NCI-H526 (cell line): ENCODE measurements at places on chromosomes 2 and 18.

- DNase-seq: peak; percentile 3
Observed at GRCh38 chr2:112121682-112122254, 16.4 kb upstream of the FBLN7 start.

GRCh38 chr18:22052405-22053105 is 116.8 kb upstream of the GATA6 start:
- DNase-seq: no peak

DNA sequence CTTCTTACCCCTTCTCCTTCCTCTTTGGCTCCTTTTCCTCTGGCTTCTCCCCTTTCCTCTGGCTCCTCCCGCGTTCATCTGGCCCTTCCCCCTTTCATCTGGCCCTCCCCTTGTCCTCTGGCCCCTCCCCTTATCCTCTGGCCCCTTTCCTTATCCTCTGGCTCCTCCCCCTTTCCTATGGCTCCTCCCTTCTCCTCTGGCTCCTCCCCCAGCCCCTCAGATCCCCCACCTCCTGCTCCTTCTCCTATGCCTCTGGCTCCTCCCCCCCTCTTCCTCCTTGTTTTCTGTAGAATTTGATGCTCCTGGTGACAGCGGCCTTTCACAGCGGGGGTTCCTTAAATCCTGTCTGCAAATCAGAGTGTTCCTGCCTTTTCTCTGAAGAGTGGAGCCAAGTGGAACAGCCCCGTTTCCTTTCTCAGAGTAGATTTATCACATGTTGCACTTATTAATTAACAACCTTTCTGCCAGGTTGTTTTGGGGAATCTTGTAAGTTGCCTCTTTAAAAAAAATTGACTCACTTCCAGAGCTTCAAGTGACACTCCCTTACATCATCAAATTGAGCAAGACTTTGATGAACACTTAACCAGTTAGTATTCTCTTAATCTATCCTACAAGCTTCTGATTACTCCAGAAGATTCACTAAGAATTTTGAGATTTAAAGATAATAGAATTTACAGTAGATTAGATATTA is 27.9 kb downstream of the FABP1 start:
- DNase-seq: no peak

- no peak for DNase-seq
Observed at GRCh38 chr2:15745350-15745749, 153.7 kb downstream of the DDX1 start.

GRCh38 chr2:159790323-159790722 is 7.7 kb downstream of the CD302 start:
- no peak for DNase-seq

GRCh38 chr2:10527585-10527984 is 79.5 kb upstream of the ODC1 start:
- no peak for DNase-seq

DNA sequence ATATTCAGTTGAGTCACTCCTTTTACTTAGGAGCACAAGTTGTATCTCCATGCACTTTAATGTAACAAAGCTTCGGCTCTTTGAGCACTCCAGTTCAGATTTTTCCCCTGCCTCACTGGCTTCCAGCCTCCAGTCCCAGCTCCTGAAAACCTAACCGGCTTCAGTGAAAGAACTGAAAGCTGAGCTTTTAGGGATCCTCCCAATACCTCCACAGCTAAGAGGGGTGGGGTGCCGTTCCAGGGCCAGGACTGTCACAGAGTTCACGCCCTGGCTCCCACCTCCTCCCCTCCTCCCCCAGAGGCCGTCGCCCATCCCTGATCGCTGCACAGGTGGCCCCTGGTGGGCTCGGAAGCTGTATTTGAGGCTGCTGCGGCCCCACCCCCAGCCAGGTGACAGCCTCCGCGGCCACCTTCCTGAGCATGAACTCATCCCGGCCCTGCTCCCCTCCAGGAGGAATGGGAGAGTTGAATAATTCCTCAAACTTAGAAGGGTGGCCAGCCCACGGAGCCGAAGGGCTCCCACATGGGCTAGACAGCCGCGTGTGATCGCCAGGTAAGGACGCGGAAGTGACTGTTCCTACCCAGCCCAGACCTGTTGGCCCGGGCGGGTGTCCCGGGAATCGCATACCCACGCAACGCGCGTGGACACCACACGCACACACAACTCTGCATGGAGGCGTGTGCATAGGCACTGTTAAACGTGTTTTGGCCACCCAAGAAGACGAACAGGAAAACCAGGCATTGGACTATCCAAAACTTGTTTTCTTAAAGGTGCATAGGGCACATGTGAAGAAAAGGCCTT is 1.8 kb downstream of the MYO5B start:
- peak; percentile 43 for DNase-seq

- DNase-seq: no peak
Observed at GRCh38 chr2:232982926-232983668, 30.0 kb downstream of the NGEF start.

DNA sequence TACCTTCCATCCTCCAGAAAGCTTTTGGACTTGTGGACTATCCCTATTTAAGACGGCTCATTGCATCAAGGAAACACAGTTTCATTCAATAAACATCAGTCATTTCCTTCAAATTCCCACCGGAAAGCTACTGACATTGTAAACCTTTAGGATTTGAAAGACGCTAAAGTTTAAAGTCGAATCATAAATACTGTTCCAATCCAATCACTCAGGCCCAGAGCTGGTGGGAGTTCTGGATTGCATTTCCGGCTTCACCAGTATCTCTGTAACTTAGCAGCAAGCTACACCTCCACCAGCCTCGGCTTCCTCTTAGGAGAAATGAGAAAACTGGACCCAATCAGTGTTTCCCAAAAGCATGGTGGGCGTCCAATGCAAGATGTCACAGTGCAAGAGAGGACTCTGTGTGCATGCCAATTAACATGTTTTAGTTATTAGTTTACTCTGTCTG is 1.6 kb downstream of the WDFY1 start:
- DNase-seq: peak; percentile 26

GRCh38 chr18:813172-814071 is 1.4 kb upstream of the YES1 start:
- DNase-seq: no peak

GRCh38 chr2:67268797-67269196 is 128.3 kb upstream of the ETAA1 start:
- DNase-seq: no peak

- DNase-seq: no peak
Observed at GRCh38 chr18:39486268-39486667, 1920.7 kb upstream of the CELF4 start.

DNA sequence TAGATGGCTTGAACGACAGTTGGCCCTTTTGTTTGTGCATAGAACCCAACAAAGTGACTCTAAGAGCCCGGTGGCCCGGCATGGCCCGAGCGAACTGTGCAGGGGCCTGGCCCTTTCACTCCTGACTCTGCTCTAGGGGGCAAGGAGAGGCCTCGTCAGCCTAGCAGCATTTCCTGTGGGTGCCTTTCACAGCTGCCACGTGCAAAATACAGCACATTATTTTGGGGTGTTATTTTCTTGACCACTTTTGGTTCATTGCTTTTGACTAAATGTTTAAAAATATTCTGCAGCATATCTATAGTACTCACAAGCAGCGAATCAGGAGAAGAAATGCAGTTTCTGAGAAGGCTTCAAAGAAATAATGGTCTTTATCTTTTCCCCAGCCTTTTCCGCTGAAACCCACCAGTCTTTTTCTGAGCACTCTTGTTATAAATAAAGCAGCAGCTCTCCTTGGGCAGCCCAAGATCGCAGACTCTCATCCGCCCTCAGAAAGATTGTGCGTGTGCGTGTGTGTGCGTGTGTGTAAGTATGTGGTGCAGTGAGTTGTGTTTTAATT is 31.3 kb downstream of the DGKD start:
- no peak for DNase-seq

- DNase-seq: no peak
Observed at GRCh38 chr2:213232649-213233437, 51.4 kb upstream of the SPAG16 start.

- no peak for DNase-seq
Observed at GRCh38 chr18:48316177-48316576, 93.0 kb downstream of the ZBTB7C start.

GRCh38 chr18:50629148-50629631 is 69.3 kb downstream of the MAPK4 start:
- DNase-seq: peak; percentile 83

DNA sequence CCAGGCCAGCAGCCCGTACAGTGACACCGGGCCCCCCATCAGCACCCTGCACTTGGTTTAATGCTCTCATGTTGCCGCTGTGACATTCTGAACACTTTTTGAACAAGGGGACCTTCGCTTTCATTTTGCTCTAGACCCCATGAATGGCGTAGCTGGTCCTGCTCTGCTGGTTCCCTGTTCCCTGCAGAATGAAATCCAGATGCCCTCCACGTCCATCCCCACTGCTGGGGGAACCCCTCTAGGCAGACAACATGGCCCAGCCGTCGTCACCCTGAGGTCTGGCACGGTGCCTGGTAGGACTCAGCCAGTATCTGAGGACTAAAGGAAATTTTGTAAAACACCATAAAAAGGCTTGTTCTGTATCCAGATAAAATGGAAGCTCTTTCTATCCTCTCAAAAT is 128.6 kb downstream of the KCTD1 start:
- DNase-seq: no peak

DNA sequence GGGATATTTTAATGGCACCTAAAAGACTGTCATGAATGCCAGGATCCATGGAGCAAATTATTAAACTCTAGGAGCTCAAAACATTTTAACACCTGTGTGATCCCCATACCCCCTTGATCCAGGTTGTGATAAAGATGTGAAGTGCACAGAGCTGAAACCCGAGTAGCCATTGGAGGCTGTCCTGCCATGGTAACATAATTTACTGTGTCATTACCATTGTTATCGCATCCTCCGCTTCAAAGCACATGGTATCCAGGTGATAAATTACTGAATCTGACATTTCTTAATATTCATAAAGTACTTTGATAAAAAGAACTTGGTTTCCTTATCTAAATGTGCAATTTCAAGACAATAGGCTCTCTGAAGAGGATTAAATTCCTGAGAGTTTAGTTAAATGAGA is 109.3 kb downstream of the CHST9 start:
- peak; percentile 31 for DNase-seq

GRCh38 chr2:198890490-198890889 is 567.2 kb downstream of the SATB2 start:
- no peak for DNase-seq

DNA sequence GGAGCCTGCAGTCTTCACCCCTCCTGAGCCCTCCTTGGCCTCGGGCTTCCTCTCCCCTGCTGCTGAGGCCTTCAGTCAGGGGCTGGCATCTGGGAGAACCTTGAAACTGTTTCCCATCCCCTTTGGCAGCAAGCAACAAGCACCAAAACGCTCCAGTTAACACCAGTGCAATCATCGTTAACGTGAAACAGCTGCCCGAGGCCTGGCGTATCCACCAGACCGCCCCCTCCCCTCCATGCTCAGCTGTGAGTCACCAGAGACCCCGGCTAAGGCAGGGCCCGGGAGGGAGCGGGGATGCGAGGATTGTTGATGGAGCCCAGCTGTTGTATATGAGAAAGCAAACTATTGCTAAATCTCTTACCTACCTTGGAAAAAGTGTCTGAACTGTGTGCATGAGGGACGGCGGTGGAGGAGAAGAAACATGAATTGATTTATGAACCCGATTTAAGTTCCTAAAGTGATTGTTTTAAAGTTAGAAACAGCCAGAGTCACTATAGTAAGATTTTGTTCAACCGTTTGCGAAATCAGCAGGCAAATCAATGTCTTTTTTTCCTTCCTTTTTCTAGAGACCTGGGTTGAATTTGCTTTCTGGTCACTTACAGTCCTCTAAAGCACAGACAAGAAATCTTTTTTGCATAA is 5.2 kb downstream of the ZFP36L2 start:
- DNase-seq: peak; percentile 33

- no peak for DNase-seq
Observed at GRCh38 chr2:230924470-230925341, at the start of gene GPR55. Gene GPR55, minus strand, starts transcription at chr2:230925242. Its CDS starts 14,280 bp downstream, at chr2:230910962.

DNA sequence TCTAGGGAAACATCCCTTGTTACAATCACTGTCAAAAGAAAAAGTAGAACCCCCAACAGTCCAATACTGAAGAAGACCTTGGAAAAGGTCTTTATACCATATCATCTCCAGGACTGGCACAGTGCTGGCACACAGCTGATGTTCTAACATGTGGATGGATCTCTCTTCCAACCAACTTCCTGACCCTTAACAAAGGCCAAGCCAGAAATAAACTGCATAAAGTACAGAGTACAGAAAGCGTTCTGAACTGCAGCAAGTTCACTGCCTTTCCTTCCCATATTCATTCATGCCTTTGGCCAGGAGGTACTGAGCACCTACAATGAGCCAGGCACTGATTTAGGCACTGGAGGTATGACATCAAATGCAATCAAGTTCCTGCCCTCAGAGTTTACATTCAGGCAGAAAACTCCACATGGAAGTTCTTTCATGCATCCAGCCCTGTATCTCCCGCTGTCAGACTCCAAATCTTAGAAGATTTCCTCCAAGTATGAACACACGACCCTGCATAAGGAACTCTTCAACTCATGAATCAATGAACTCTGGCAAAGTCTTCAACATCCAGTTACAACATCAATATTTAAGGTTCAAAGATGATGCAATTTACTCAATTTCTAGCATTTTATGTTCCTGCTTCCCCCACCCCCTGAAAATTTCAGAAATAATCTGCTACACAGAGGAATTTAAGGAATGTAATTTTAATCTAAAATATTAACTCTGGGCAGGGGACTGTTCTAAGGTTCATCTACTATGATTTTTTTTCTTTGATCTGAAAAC is 33.8 kb downstream of the ACVR1 start:
- no peak for DNase-seq

- DNase-seq: no peak
Observed at GRCh38 chr2:189848276-189848675, 64.0 kb downstream of the PMS1 start.

DNA sequence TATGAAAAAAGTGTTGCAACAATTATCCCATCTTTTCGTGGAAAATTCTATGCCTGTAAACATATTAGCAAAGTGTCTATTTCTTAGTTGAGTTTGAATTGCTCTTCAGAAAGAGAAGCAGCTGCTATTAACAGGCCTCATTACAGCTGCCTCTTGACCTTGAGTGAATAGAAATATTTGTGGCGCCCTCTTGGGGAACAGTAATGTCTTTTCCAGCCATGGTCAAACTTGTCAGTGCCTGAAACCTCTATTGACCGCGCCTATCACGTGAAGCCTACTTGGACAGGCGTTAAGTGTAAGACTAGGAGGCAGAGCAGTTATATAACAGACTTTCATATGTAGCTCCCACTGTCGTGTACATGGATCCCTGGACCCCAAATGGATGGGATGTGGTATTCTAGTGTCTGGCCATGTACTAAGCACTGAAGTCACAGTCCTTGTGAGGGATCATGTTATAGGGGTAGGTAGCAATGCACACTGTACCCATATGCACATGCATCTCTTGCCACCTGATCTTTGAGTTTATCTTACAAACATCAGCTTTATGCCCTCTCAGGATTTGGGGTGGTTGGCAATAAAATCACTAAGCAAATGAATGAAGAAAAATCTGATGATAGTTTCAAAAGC is 245.0 kb downstream of the PTGR3 start:
- DNase-seq: peak; percentile 38

GRCh38 chr18:1916869-1917523 is 654.3 kb downstream of the METTL4 start:
- DNase-seq: no peak

DNA sequence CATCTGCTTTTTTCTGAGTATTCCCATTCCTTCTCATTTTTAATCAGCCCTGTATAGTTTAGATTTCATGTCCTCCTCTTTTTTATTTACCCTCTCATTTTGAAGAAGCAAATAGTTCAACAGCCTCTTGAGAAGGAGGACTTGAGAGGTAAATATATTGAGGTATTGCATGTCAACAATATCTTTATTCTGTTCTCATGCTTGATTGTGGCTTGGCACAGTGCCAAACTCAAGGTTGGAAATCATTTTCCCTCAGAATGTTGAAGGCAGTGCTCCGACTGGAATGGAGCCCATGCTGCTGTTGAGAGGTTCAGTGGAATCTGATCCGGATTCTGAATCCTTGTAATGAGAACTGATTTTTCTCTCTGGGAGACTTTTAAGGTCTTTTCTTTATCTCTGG is 31.0 kb upstream of the GALNT3 start:
- DNase-seq: no peak
